T1000 (cell line): ENCODE measurements at places on chromosomes 1 and 21.

GRCh38 chr1:118751166-118751565 is 237.0 kb downstream of the TBX15 start:
- DNase-seq: no peak

DNA sequence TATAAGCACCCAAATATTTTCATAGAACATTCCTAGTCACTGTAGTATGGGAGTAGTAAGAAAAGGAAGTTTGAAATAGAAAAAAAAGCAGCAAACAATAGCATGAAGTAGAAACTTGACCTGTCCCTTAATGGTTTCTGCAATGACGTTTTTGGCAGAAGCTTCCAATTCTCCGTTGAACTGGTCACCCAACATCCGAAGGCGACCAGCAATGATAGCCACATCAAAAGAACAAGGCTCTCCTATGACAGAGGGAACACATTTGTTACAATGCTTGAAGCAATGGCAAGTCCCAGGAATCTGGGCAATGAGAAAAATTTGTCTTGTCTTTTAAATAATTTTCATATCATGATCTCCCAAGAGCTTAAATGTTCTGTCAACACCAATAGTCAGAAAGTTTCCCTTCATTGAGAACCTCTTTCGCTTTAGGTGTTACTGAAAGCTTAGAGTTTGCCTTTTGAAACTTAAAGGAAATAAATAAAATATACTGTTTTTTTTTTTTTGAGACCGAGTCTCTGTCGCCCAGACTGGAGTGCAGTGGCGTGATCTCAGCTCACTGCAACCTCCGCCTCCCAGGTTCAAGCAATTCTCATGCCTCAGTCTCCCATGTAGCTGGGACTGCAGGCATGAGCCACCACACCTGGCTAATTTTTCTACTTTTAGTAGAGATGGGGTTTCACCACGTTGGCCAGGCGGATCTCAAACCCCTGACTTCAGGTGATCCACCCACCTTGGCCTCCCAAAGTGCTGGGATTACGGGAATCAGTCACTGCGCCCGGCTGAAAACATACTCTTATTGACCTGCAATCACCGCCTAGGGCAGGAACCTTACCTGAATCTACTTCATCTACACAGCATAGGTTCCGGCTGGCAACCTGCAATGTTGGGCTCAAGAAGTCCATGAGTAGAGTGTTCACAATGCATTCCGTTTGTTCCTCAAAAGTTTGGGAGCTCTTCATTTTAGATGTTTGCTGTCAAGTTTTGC is 672 bp downstream of the BCL2L15 start:
- DNase-seq: no peak

GRCh38 chr1:155026588-155026987 is 7.0 kb downstream of the DCST2 start:
- peak; percentile 32 for DNase-seq

- no peak for DNase-seq
Measured at GRCh38 chr1:78171736-78172590, 126.2 kb downstream of the GIPC2 start.

- no peak for DNase-seq
Measured at GRCh38 chr1:240329443-240329842, 237.8 kb downstream of the FMN2 start.

DNA sequence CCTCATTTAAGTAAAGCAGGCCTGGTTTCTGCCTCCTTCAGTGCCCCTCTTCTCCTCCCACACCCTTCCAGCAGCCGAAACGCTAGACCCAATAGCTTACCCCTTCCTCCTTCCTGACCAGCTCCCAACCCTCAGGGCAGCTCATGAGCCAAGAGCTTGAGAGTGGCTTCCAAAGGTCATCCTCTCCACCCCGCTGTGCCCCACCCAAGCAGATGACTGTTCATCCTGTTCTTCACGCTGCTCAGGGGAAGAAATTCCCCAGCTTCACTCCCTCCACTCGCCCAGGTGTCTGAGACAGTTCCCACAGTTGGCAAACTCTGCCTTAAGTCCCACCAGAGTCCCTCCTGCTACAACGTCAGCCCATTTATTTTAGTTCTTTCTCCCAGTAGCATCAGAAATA is 23.4 kb downstream of the ARHGEF19 start:
- no peak for DNase-seq

GRCh38 chr1:30929135-30929889 is 20.8 kb upstream of the SDC3 start:
- peak; percentile 7 for DNase-seq

- no peak for DNase-seq
Measured at GRCh38 chr1:64348270-64348960, 121.5 kb upstream of the CACHD1 start.

DNA sequence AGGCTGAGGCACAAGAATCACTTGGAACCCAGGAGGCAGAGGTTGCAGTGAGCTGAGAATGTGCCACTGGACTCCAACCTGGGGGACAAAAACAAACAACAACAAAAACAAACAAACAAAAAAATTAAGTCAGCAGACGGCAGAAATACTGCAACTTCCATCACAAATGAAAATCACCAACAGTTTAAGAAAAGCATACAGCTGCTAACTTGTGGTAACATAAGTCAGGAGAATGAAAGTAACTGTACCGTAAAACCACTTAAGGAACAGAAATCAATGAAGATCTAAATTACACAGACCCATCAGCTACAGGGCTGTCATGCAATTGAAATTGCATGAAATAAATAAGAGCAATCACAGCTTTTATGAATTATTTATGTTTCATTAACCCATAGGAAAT is 25.0 kb downstream of the MCOLN2 start:
- DNase-seq: no peak

DNA sequence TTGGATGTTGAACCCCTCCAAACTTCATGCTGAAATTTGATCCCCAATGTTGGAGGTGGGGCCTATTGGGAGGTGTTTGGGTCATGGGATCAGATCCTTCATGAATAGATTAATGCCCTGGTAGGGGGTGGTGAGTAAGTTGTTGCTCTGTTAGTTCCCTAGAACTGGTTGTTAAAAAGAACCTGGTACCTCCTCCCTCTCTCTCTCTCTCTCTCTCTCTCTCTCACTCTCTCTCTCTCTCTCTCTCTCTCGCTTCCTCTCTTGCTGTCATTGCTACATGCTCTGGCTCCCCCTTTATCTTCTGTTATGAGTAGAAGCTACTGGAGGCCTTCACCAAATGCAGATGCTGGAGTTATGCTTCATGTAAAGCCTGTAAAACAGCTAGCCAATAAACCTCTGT is 498.2 kb upstream of the NR5A2 start:
- no peak for DNase-seq

DNA sequence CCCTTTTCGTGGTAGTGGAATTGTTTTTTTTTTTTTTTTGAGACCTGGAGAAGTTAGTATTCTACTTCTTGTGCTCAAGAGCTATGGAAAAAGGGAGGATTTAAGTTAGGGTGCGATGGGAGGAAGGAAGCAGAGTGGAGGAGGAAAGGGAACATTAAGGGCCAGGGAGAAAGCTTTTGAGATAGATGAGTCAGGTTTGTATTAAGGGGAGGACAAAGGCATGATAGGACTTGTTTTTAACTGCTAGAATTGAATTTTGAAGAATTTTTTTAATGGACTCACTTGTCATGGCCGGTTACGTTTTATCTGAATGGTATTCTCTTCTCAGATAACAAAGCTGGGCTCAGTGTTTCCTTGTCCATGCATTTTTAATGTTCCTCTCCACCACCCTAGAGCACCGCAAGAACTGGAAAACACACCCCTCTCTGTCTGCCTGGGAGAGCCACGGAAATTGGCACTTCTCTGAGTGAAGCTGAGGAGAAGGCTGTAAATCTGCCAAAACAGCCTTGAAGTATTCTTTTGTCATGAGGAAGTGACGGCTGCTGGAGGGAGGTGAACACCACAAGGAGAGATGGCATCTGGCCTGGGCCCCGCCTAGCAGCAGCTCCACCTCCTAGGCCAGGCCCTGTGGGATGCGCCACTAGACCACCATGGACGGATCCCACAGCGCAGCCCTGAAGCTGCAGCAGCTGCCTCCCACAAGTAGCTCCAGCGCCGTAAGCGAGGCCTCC is 3.5 kb downstream of the NIPAL3 start:
- no peak for DNase-seq

DNA sequence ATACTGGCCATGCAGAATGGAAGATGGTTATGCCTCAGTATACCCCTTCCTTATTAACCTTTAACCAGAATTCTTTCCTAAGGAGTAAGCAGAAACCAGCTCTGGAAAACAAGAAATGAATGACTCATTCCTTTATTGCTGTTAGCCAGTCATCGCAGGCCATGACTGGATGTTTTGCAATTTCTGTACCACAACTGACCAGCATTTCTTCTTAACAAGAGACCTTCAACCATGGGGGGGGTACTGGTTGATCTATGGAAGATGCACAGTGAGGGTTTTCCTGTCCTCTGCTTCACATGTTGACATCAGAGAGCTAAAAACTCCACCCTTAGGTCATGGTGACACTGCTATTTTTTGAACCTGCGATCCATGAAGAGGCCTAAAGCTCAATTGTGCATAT is 28.0 kb upstream of the RNF2 start:
- DNase-seq: peak; percentile 32

DNA sequence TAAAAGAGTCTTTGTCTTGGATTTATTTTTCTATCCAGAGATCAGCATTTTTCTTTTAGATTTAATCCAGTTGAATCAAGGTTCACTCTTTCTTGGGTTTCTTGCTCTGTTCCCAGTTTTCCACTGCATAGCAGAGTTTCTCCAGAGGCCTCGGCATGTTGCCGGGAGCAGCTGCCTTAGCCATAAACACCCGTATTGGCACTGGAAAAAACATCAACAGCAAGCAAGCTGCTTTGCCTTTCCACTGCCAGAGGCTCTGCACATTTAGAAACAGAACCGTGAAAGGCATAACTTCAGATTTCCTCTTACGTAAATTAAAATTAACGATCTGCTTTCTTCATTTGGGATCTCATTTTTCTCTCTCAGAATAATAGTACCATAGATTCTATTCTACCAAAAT is 181.8 kb upstream of the L1TD1 start:
- DNase-seq: no peak

DNA sequence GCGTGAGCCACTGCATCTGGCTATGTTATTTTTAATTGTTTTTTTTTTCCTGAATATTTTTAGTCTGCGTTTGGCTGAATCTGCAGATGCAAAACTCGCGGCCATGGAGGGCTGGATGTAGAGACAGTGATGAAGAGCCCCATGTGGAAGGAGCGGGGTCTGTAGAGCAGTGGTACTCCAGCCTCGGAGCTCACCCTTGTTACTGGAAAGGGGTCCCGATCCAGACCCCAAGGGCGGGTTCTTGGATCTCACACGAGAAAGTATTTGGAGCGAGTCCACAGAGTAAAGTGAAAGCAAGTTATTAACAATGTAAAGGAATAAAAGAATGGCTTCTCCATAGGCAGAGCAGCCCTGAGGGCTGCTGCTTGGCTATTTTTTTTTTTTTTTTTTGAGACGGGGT is 2.7 kb downstream of the TRPM2 start:
- no peak for DNase-seq

GRCh38 chr21:18384771-18385170 is 18.8 kb downstream of the TMPRSS15 start:
- DNase-seq: no peak

GRCh38 chr1:235515844-235516512 is 11.7 kb upstream of the B3GALNT2 start:
- no peak for DNase-seq

GRCh38 chr1:55928576-55928975 is 650.8 kb downstream of the PLPP3 start:
- no peak for DNase-seq

DNA sequence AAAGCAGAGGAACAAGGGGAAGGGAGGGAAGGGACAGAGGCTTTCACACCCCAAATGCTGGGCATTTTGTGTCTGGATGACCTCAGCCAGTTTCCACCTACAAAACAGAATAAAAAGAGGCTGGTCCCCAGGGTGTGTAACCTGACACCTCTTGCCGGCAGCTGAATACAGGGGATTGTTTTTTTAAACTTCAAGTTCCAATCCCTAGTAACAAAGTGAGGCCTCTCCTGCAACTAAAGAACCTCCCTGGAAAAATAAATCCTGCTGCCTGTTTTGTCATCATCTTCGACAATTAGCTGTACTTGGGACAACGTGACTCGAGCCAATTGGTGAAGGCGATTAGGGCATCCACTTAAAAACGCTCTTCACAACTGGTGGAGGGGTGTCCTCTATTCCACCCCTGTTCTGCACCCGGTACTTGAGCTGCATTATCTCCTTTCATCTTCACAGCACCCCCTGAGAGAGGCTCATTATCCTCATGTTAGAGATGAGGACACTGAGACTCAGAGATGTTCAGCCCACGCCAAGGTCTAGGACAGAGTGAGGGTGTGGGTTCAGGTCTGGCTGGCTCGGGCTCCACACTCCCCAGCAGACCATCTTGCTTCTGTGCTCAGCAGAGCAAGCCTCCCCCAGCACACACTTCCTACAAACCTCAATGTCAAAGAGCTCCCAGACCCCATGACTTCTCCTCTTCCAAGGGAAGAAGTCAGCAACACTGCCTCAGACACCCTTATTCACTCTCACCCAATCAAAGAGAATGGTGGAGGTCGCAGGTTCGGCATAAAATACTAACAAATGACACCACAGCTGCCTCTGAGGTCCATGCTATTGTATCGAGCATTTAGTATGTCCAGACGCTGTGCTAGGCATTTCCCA is 15.2 kb downstream of the ITPKB start:
- no peak for DNase-seq
